ENCODE measurements at places on chromosomes 6 and 20. TPM values are rescaled to one million over a fixed set of nuclear protein-coding genes. Genes with fewer than 3 reads are reported as not detected.

DNA sequence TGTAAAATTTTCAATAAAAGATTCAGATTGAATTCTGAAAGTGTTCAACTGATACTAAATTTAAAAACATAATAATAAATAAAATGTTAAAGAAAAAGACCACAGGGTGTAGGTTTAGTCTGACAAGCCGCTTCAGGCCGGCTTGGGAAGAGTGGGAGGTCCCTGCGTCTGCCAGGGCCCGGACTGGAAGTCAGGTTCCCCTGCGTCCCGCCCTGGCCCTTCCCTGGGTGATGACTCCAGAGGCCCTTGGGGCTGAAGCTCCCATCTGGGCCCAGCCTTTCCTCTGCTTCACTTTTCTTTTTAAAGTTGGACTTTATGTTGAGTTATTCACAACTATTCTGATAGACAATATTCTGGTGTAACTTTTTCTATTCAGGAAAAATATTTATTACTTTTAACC, 93.3 kb downstream of the SMOC2 start:
- no peak for DNase-seq
- H3K4me1 ChIP-seq, result no peaks in the 10 kb centered on the region
- no peaks in the 10 kb centered on the region for H3K36me3 ChIP-seq
- H3K27me3 ChIP-seq, result no peaks in the 10 kb centered on the region
- no peak overlapping the region for H3K4me3 ChIP-seq

DLL1 gene
- 0.19 TPM for total RNA-seq

GRCh38 chr6:35388030-35388429, 45.7 kb downstream of the PPARD start:
- no peaks in the 10 kb centered on the region for H3K27me3 ChIP-seq
- H3K27ac ChIP-seq, result no peak overlapping the region
- H3K4me1 ChIP-seq, result peaks cover 5% of the 10 kb centered on the region
- H3K4me3 ChIP-seq, result no peak overlapping the region
- H3K36me3 ChIP-seq, result no peaks in the 10 kb centered on the region

DNA sequence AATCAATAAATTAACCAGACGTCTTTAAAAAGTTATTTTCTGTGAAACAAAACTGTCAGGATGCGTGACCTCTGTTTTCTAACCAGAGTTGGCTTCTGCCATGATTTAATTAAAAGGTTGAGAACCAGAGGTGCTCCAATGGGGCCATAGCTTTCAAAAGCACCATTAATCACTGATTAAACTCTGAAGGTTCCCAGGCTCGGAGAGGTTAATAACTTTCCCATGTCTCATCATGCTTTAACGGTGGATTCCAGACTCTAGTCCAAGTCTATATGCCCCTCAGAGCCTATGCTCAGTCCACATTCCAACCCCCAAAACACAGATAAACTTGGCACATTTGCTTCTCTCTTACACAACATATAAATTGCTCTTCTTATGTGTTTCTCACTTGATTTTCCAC, 95.5 kb downstream of the SNAP91 start:
- H3K36me3 ChIP-seq, result no peaks in the 10 kb centered on the region
- no peak overlapping the region for H3K27ac ChIP-seq
- no peak overlapping the region for H3K4me3 ChIP-seq
- no peak for DNase-seq
- no peaks in the 10 kb centered on the region for H3K4me1 ChIP-seq

GRCh38 chr6:108791700-108792099, 56.5 kb upstream of the ARMC2 start:
- H3K36me3 ChIP-seq, result no peaks in the 10 kb centered on the region
- H3K27me3 ChIP-seq, result no peaks in the 10 kb centered on the region
- no peaks in the 10 kb centered on the region for H3K4me1 ChIP-seq
- H3K4me3 ChIP-seq, result no peak overlapping the region

- H3K4me1 ChIP-seq, result peaks cover 11% of the 10 kb centered on the region
- H3K36me3 ChIP-seq, result no peaks in the 10 kb centered on the region
- H3K4me3 ChIP-seq, result no peak overlapping the region
- H3K27me3 ChIP-seq, result no peaks in the 10 kb centered on the region
Observed at GRCh38 chr20:62787321-62787720, 9.0 kb upstream of the MRGBP start.

DNA sequence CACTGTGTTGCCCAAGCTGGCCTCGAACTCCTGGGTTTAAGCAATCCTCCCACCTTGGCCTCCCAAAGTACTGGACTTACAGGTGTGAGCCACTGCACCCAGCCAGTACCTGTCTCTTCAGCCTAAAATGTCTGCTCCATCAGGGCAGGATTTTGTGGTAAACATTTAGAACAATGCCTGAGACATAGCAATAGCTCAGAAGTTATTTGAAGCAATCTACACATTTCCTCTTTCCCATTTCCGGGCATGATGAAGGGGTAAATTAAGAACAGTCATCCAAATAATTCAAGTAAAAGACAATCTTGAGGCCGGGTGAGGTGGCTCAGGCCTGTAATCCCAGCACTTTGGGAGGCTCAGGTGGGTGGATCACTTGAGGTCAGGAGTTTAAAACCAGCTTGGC, 69.0 kb upstream of the ZNF217 start:
- no peak overlapping the region for H3K4me3 ChIP-seq
- no peak for DNase-seq
- peaks cover 12% of the 10 kb centered on the region for H3K4me1 ChIP-seq
- H3K27me3 ChIP-seq, result no peaks in the 10 kb centered on the region
- H3K36me3 ChIP-seq, result no peaks in the 10 kb centered on the region

DNA sequence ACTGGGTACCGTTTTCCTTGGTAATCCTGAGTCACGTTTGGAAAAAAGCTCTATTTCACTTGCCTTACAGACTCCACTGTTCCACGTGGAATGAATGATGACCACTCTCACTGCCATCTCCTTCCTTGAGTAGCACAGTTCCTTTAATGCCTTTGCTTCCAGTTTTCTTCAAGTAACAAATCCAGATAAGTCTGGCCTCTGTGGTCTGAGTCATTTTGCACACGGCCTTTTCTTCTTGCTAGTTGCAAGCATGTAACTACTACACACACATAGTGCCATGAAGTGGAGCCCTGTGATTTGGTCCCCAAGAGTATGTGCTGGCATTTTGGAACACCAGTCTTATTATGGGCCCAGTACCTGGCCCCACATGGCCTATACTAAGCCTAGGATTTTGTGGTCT, 182.8 kb downstream of the SASH1 start:
- H3K27ac ChIP-seq, result no peak overlapping the region
- DNase-seq, result no peak
- H3K27me3 ChIP-seq, result no peaks in the 10 kb centered on the region
- H3K4me1 ChIP-seq, result no peaks in the 10 kb centered on the region
- no peak overlapping the region for H3K4me3 ChIP-seq
- no peaks in the 10 kb centered on the region for H3K36me3 ChIP-seq

GRCh38 chr20:44901974-44902373, 7.9 kb upstream of the PABPC1L start:
- no peak for DNase-seq
- no peak overlapping the region for H3K27ac ChIP-seq
- H3K4me3 ChIP-seq, result no peak overlapping the region
- peaks cover 15% of the 10 kb centered on the region for H3K4me1 ChIP-seq
- H3K27me3 ChIP-seq, result no peaks in the 10 kb centered on the region

GRCh38 chr6:138297761-138298298, 79.5 kb upstream of the PBOV1 start:
- no peak overlapping the region for H3K27ac ChIP-seq
- no peak for DNase-seq
- H3K36me3 ChIP-seq, result no peaks in the 10 kb centered on the region
- H3K4me1 ChIP-seq, result no peaks in the 10 kb centered on the region

GRCh38 chr6:136290410-136291010, 864 bp upstream of the BCLAF1 start:
- peak overlapping the region; percentile 93 for H3K4me3 ChIP-seq
- DNase-seq, result peak; percentile 95
- H3K27me3 ChIP-seq, result no peaks in the 10 kb centered on the region

DNA sequence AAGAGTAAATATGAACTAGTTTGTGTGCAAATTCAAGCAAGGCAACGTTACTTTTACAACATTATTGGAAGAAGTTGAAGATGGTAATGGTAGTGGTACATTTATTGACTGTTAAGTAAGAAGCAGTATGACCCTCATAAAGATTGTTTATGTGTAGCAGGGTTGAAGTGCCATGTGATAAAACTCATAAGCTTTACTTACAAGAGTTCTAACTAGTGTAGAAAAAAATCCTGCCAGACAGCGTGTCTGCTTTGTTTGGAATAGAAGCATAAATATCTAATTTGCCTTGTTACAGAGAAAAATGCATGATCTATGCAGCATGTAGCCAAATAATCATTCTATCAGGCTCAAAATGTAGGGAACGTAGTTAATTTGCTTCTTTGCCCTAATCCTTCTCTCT, 450.8 kb upstream of the SOX4 start:
- H3K4me3 ChIP-seq, result no peak overlapping the region
- H3K36me3 ChIP-seq, result no peaks in the 10 kb centered on the region
- H3K4me1 ChIP-seq, result no peaks in the 10 kb centered on the region

LPA gene
- total RNA-seq, result not detected

- H3K4me1 ChIP-seq, result no peaks in the 10 kb centered on the region
- DNase-seq, result no peak
- H3K27ac ChIP-seq, result no peak overlapping the region
Observed at GRCh38 chr6:97765461-97765860, 482.4 kb upstream of the MMS22L start.

TGM3 gene
- not detected for total RNA-seq

DNA sequence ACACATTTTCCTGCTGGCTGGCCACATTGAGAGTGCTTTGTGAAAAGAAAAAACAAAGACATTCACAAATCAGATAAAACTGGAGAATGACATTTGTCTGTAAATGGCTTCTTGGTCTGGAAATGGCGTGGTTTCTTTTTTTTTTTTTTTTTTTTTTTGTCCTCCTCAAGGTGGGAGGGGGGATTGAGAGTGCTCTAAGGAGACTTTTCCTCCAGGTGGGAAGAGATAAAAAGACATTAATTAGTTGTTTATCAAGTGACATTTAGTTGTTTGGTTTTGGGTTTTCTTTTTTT, 40.4 kb downstream of the GNAS start:
- no peaks in the 10 kb centered on the region for H3K27me3 ChIP-seq
- DNase-seq, result no peak
- peak overlapping the region; percentile 69 for H3K4me3 ChIP-seq
- peak overlapping the region; percentile 96 for H3K27ac ChIP-seq
- H3K36me3 ChIP-seq, result no peaks in the 10 kb centered on the region

DNA sequence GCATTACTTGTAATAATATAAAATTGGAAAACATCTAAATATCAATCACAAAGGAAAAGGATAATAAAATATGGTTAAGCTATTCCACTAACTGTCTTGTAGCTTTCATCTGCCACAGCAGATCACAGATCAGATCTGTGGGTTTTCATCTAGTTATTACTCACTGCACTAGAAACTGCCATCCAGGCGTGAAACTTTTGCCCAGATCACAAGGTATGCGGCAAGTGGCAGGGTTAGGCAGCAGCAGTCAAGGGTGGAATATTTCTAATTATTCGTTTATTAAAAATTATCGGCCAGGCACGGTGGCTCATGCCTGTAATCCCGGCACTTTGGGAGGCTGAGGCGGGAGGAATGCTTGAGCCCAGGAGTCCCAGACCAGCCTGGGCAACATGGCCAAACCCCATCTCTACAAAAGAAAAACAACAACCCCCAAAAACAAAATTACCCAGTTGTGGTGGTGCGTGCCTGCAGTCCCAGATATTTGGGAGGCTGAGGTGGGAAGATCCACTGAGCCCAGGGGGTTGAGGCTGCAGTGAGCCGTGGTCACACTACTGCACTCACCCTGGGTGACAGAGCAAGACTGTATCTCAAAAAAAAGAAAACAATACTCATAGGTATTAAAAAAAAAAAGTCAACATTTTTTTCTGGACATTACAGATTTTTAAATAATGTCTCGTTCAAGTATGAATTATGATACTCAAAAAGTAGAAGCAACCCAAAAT, 32.1 kb downstream of the BEND3 start:
- H3K36me3 ChIP-seq, result no peaks in the 10 kb centered on the region
- DNase-seq, result no peak
- H3K27me3 ChIP-seq, result no peaks in the 10 kb centered on the region
- H3K4me1 ChIP-seq, result no peaks in the 10 kb centered on the region
- H3K27ac ChIP-seq, result no peak overlapping the region
- no peak overlapping the region for H3K4me3 ChIP-seq

TMC2 gene
- not detected for total RNA-seq

GRCh38 chr20:53581444-53582250, 12.0 kb downstream of the ZNF217 start:
- peak overlapping the region; percentile 49 for H3K4me3 ChIP-seq
- peaks cover 7% of the 10 kb centered on the region for H3K36me3 ChIP-seq
- H3K27ac ChIP-seq, result peak overlapping the region; percentile 70
- H3K27me3 ChIP-seq, result no peaks in the 10 kb centered on the region

TMEM30A gene
- total RNA-seq, result 84.3 TPM

KIAA0408 gene
- total RNA-seq, result 2.3 TPM

TBXT gene
- not detected for total RNA-seq

PNPLA1 gene
- total RNA-seq, result not detected

- no peaks in the 10 kb centered on the region for H3K27me3 ChIP-seq
- no peak for DNase-seq
- H3K27ac ChIP-seq, result no peak overlapping the region
- no peak overlapping the region for H3K4me3 ChIP-seq
- no peaks in the 10 kb centered on the region for H3K4me1 ChIP-seq
- H3K36me3 ChIP-seq, result no peaks in the 10 kb centered on the region
Observed at GRCh38 chr20:34396408-34396807, 33.3 kb downstream of the ITCH start.

DNA sequence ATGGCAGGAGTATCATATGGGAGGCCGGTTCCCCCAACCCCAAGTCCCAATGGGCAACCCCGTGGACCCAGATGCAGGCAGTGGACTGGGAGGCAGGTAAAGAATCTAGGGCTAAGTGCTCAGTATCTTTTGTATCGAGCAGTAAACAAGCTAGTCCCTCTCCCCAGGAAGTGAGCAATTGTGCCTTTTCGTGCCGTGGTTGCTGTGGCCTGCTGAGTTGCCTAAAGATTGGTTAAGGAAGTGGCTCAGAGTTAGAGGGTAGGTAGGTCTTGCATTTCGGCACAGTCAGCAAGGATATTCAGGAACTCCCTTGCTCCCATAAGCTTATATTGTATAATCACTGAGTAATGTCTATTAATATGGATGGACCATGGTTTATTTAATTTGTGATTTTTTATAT, 1.3 kb upstream of the DNAH8 start:
- H3K27ac ChIP-seq, result no peak overlapping the region
- H3K27me3 ChIP-seq, result no peaks in the 10 kb centered on the region
- H3K36me3 ChIP-seq, result no peaks in the 10 kb centered on the region
- H3K4me3 ChIP-seq, result no peak overlapping the region
- DNase-seq, result peak; percentile 7
- H3K4me1 ChIP-seq, result peaks cover 14% of the 10 kb centered on the region

GRCh38 chr20:20251836-20252235, 116.1 kb upstream of the INSM1 start:
- H3K4me3 ChIP-seq, result no peak overlapping the region
- H3K36me3 ChIP-seq, result no peaks in the 10 kb centered on the region
- no peaks in the 10 kb centered on the region for H3K4me1 ChIP-seq
- DNase-seq, result no peak
- H3K27me3 ChIP-seq, result no peaks in the 10 kb centered on the region

- H3K4me3 ChIP-seq, result no peak overlapping the region
- no peaks in the 10 kb centered on the region for H3K36me3 ChIP-seq
- no peak for DNase-seq
- H3K27ac ChIP-seq, result no peak overlapping the region
Observed at GRCh38 chr6:81614292-81614691, 138.2 kb downstream of the TENT5A start.

- H3K4me1 ChIP-seq, result no peaks in the 10 kb centered on the region
- H3K27me3 ChIP-seq, result no peaks in the 10 kb centered on the region
- H3K36me3 ChIP-seq, result no peaks in the 10 kb centered on the region
- no peak overlapping the region for H3K4me3 ChIP-seq
- no peak for DNase-seq
Observed at GRCh38 chr6:15654250-15654649, 8.6 kb downstream of the DTNBP1 start.

ENTPD6 gene
- total RNA-seq, result 108 TPM

KIF13A gene
- total RNA-seq, result 21.0 TPM

EPPIN gene
- total RNA-seq, result not detected

- no peak overlapping the region for H3K4me3 ChIP-seq
- H3K4me1 ChIP-seq, result no peaks in the 10 kb centered on the region
- H3K27me3 ChIP-seq, result no peaks in the 10 kb centered on the region
- no peak overlapping the region for H3K27ac ChIP-seq
- no peaks in the 10 kb centered on the region for H3K36me3 ChIP-seq
Observed at GRCh38 chr20:56781108-56781739, 152.1 kb downstream of the TFAP2C start.
